ENCODE measurements at places on chromosomes 16 and 17.

DNA sequence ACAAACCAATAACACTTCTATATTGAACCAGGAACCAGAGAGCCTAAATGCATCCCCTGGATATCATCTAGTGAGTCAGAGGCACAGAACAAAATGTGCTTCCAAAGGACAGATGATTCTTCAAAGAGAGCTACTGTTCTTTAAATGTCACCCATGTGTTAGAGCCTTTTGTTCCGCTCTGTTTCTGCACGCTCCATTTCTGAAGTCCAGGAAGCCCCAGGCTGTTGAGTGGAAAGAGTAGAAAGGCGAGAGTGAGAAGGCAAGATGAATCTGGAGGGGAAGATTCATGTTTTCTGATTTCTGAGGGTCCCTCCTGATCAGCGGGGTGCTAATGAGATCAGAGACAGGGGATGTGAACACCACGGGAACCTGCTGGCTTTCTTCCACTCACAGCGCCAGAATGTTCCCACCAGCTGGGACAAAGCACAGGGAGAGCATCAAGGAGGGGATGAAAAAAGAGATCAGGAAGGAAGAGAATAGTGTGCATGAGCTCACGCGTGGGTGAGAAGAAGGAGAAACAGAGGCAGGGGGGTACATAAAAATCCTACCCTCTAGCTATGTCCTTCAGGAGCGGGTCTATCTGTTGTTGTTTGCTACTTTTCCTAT is 559.9 kb upstream of the HSBP1 start:
- DNase-seq: no peak

- DNase-seq: peak; percentile 37
Measured at GRCh38 chr17:17141860-17142552, 64.1 kb downstream of the PLD6 start.

DNA sequence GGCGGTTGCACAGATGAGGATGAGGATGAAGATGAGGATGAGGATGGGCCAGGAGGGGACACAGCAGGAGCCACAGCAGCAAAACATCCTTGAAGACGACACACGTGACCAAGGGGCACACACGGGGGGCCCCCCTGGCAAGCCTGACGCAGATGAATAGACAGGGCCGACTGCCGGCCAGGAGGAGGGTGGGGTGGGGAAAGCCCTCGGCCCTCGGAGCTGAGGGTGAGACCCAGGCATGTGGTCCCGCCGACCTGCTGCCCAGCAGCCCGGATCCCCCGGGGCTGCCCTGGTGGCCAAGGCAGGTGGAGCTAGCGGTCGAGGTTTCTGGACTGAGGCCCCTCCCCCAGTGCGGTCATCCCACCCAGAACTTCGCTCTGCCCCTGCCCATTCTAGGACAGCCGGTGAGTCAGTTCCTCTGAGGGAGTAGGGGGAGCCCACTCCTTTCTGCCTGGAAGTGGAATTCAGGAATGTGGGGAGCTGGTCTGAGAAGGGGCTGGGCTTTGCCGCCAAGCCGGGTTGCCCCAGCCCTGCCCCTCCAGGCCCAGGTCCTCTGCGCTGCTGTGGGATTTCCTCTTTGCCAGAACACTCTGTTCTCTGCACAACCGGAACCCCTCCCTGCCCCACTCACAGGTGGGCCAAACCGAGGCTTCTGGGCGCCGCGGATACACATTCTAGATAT is 9.9 kb downstream of the CYGB start:
- peak; percentile 45 for DNase-seq

DNA sequence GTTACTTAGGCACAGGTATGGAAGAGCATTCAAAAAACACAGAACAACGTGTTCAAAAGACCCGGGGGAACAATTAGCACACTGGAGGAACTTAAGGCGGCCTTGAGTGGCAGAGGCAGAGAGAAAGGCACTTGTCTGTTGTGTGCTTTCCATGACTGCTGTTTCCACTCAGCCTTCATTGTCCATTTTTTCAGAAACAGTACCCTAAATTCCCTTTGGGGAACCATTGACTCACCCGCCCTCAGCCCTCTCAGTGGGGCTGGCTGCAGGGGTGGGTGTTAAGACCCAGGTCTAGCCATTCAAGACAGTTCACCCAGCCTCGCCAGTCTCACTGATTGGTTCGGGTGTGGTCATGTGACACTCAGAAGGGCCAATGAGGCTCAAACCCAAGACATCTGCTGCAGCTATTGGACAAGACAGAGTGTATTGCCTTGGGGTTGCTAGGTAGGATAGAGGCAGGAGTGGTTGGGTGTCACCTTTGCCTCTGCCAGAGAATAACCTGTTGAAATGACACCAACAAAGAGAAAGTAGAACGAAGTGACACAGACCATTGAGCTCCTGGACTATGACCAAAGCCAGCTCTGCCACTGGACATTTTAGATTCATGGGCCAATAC is 19.6 kb upstream of the CEP20 start:
- peak; percentile 7 for DNase-seq

Measured in activated CD4-positive, alpha-beta T cell treated with anti-CD3 and anti-CD28 coated beads for 4 hours (primary cell).